A549 (cell line): ENCODE measurements at places on chromosomes 3 and 15. TPM values are rescaled to one million over a fixed set of nuclear protein-coding genes. Genes with fewer than 3 reads are reported as not detected.
A peak's percentile ranks its signal among the peaks of the same experiment; 100 is the strongest.

DNA sequence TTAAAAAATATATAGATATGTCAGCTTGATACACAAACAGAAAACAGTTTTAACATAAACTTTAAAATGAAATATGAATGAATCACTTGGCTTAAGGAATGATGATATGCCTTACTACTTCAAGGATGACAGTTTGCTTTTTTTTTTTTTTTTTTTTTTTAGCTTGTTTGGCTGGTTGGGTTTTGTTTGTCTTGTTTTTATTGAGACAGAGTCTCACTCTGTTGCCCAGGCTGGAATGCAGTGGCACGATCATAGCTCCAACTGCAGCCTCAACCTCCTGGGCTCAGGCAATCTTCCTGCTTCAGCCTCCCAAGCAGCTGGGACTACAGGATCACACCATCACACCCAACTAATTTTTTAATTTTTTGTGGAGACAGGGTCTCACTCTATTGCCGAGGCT is 14.5 kb downstream of the LRRC2 start:
- DNase-seq = no peak

GRCh38 chr3:191120447-191121298 is 78.4 kb upstream of the OSTN start:
- no peak for DNase-seq

- DNase-seq = peak; percentile 92
These were observed 329.8 kb downstream of the THSD4 start for GRCh38 chr15:71444866-71445590.

DNA sequence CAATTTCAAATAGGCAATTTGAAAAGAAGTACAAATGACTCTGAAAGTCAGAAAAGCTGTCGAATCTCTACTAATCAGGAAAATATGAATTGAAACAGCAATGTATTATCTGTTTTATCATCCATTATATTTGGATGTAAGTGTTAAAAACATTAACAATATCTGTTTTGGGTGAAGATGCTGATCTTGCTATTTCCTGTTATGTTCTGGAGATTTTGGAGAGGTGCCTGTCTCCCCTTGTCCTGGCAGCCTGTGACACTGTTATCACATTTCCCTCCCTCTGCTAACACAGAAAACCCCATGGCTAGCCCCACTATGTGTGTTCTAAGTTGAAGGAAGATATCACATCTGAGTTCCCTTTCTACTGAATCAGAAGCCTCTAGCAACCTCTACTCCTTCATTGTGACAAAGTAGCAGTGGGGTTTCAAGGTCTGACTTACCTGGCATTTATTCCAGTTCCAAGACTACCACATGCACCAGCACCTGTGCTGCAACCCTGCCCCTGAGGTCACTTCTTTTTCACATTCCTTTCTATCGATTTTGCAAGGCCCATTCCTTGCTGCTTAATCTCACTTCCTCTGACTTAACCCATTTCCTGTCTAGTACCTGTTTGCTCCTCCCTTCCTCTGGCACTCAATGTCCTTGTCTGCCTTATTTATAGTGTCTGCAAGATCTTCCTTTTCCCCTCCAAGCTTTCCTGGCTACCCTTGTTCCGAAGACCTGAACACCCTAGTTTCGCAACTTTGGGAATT is 95.5 kb upstream of the COL8A1 start:
- no peak for DNase-seq

- DNase-seq = no peak
These were observed 267.7 kb upstream of the BCHE start for GRCh38 chr3:166104938-166105337.

- no peak for DNase-seq
These were observed 60.3 kb downstream of the TGFBR2 start for GRCh38 chr3:30666572-30667279.

DNA sequence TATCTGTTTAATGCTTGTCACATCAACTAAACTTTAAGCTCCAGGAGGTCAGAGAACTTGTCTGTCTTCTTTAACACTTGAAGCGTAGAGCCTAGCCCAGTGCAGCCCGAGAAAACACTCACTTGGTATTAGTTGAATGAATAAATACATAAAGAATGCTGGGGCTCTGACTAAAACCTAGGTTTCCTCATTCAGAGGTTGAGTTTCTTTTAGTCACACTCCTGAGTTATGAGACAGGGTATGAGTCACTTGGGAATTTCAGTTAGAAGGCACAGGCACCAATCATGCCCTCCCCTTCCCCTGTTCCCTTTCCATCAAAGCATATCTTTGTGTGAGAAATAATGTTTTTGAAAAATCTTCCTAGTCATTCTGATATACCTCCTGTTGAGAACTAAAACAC is 589.8 kb upstream of the DPPA4 start:
- peak; percentile 78 for DNase-seq

GRCh38 chr3:171558188-171558696 is 98.0 kb upstream of the TNIK start:
- DNase-seq = no peak

GRCh38 chr3:94249491-94250079 is 186.7 kb downstream of the NSUN3 start:
- peak; percentile 63 for DNase-seq

DNA sequence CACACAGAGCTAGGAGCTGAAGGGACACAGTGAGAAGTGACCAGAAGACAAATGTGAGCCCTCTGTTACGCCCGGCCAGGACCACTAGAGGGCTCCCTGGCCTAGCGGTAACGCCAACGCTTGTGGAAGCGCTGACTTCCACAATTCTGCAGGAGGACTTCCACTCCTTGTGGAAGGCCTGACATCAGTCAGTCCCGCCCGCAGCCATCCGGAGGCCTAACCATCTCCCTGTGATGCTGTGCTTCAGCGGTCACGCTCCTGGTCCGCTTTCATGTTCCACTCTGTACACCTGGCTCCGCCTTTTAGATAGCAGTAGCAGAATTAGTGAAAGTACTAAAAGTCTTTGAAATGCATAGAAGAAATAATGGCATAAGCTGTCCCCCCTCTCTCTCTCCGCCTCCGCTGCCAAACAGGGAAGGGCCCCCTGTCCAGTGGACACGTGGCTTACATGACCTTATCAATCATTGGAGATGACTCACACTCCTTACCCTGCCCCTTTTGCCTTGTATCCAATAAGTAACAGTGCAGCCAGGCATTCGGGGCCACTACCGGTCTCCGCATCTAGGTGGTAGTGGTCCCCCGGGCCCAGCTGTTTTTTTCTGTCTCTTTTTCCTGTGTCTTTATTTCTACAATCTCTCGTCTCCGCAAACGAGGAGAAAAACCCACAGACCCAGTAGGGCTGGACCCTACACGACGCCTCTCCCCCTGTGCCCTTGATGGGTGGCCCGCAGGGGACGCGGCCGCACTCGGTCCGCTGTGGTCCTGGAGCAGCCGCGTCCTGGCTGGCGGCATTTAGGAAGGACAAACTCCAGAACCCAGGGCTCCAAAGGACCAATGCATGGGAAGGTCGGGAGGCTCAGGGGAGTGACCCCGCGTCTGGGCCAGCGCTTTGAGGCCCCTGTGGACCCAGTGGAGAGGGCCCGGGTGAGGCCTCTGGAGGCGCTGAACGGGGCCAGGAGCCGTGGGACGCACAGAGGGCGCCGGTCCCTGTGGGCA is 27.0 kb upstream of the RPL32 start:
- peak; percentile 88 for DNase-seq

DNA sequence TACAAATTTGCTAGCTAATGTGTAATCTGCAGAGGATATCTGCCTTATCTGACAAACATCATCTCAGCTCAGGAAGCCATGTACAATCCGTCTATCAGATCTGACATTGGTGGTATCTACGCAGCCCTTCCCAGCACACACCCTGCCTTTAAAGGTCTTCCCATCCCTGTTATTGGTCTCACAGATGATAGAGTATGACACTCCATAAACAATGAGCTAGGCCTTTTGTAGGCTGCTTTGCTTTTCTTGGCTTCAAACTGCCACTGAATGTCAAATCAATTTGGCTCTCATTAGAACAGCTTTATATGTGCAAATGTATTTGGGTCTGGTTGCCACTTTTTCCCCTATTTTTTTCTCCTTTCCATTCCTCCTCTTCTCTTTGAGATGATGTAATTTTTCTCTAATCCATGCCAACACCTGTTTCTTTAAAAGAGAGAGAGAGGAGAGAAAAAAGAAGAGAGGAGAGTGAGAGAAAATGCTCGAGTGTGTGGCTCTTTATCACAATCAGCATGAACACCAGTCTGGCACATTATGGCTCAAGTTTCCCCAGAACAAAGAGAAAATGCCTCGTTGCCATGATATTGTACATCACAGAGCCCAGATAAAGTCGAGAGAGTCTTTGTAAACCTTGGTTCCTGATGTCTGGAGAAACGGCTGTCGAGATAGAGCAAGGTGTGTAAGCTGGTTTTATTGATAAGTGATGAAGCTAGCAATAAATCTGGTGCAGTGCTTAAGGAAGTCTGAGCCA is 80.8 kb upstream of the DPH6 start:
- no peak for DNase-seq

DNA sequence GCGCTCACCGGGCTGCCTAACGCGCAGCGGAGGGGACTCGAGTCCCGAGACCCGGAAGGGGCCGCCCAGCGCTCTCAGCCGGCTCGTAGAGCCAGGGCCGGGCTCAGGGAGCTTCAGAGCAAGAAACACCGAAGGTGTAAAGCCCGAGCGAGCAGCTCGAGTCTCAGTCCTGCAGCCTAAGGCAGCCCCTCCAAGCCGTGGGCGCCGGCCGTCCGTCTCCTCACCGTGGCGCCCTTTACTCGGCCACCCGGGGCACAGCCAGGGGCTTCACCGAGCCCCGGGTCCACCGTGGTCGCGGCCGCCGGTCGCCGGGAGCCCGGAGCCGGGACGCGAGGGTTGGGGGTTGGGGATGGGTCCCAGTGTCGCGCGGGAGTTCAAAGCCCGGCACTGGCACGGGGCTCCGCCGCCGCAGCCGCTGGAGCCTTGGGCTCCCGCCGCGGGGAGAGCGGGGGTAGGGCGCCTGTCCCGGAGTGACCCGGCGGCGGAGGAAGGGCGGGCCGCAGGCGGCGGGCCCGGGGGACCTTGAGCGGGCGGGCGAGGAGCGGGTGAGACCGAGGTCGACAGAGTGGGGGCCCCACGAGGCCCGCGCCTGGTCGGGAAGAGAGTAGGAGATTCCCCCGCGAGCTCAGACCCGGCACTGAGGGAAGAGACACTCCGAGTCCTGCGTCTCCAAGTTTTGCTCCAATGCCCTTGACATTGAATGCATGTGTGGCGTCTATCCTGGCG is 26.9 kb upstream of the THRB start:
- DNase-seq = peak; percentile 28

DNA sequence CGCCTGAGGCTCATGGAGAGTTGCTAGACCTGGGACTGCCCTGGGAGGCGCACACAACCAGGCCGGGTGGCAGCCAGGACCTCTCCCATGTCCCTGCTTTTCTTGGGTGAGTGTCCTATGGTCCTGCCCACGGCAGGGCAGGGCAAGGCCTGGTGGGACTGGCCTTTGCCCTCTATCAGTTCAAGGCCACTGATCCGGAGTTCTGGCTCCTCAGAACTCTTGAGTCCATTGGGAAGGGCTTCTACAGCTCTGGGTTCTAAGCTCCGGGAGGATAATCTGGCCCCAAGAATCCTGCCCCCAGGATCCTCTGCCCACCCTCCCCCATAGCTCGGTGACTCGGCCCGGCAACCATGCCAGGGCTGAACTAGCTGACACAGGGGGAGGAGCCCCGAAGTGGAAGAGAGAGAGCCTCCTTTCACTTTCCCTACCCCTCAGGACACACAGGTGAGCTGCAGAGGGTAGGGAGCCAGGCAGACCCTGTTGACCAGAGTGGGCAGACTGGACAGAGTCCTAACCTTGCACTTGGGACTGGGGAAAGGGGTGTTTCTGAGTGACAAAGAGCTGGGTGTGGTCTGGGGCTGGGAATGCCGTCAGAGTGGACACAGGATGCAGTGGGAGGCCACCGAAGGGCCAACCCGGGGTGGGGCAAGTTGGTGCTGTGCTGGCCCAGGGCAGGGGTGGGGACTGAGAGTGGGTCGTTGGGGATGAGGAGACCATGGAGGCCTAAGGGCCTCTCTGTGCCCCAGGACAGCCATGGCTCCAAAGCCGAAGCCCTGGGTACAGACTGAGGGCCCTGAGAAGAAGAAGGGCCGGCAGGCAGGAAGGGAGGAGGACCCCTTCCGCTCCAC is 664 bp downstream of the PARP3 start:
- DNase-seq = peak; percentile 82

DNA sequence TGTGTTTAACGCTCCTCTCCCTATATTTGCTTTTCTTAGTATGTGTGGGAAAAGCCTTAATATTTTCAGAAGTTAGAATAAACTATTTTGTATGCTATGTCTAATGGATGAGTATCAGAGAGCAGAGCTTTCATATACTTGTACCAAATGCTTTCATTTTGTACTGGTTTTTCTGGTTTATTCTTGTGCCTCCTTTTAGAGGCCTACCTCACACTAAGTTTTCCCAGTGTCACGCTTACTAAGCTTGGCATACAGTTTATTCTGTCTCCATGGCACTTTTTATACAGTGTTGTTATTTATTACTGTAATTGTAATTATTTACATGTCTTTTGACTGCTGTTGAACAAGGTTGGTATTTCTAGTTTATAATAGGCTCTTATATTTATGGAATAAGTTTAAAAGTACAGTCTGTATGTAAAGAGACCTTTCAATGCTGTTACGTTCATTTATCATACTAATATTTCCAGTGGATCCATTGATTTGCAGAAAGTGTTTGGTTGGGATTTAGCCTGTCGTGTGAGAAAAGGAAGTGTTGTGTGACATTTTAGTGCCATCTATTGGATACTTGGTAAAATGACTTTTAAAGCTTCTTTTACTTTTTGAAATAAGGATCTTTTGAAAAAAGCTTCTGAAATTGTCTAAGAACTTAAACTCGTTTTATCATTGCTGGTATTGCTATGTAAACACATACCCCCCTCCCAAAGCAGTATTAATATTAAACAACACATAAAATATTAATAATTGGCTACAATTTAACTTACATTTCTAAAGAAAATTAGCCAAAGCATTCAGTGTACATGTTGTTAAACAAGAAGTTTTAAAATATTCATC is 5.2 kb upstream of the EBLN2 start:
- peak; percentile 12 for DNase-seq

GRCh38 chr3:170128259-170128976 is 53.1 kb downstream of the PHC3 start:
- no peak for DNase-seq

DNA sequence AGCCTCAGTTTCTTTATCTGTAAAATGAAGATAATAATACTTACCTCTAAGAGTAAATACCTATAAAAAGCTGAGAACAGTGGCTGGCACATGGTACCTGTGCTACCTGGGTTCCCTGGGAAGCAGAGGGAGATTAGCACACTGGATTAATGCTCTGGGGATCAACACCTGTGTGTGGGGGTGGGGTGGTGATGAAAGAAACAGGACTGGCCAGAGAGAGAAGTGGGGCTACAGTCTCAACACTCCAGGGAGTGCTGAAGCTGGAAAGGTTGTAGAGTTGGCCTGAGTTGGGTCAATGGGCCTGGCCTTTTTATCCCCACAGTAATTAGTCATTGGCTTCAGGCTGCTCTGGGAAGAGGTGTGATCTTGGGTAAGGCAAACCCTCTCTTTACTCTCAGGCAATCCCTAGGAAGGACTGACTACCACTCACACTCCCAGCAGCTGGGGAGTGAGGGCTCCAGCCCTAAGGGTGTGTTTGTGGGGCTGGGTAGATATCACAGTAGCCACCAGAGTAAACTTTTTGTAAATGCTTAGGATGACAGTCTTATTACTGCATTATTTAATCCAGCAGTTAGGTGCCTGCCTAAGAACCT is 102.5 kb downstream of the SV2B start:
- DNase-seq = no peak

GRCh38 chr15:66909381-66909890 is 156.0 kb upstream of the SMAD3 start:
- DNase-seq = no peak

The ARID3B gene
- polyA plus RNA-seq = 2.1 to 2.6 TPM (median 2.3 TPM) in 3 replicates

The CSPG4 gene
- polyA plus RNA-seq = 0.01 to 0.06 TPM (median 0.04 TPM) in 3 replicates

The CCDC51 gene
- 24.6 to 26.7 TPM (median 25.7 TPM) in 3 replicates for polyA plus RNA-seq

The NIPA2 gene
- polyA plus RNA-seq = 111 to 123 TPM (median 120 TPM) in 3 replicates

The NGRN gene
- 83.2 to 83.9 TPM (median 83.3 TPM) in 3 replicates for polyA plus RNA-seq

The C3orf22 gene
- not detected in 3 replicates for polyA plus RNA-seq

The XYLB gene
- polyA plus RNA-seq = 4.4 to 4.9 TPM (median 4.8 TPM) in 3 replicates

The ARGFX gene
- polyA plus RNA-seq = not detected in 3 replicates

The ATP13A5 gene
- polyA plus RNA-seq = not detected in 3 replicates
